ENCODE measurements at places on chromosomes 7 and 10.

- DNase-seq, result no peak
These were observed 309.2 kb downstream of the FGFR2 start for GRCh38 chr10:121288864-121289661.

DNA sequence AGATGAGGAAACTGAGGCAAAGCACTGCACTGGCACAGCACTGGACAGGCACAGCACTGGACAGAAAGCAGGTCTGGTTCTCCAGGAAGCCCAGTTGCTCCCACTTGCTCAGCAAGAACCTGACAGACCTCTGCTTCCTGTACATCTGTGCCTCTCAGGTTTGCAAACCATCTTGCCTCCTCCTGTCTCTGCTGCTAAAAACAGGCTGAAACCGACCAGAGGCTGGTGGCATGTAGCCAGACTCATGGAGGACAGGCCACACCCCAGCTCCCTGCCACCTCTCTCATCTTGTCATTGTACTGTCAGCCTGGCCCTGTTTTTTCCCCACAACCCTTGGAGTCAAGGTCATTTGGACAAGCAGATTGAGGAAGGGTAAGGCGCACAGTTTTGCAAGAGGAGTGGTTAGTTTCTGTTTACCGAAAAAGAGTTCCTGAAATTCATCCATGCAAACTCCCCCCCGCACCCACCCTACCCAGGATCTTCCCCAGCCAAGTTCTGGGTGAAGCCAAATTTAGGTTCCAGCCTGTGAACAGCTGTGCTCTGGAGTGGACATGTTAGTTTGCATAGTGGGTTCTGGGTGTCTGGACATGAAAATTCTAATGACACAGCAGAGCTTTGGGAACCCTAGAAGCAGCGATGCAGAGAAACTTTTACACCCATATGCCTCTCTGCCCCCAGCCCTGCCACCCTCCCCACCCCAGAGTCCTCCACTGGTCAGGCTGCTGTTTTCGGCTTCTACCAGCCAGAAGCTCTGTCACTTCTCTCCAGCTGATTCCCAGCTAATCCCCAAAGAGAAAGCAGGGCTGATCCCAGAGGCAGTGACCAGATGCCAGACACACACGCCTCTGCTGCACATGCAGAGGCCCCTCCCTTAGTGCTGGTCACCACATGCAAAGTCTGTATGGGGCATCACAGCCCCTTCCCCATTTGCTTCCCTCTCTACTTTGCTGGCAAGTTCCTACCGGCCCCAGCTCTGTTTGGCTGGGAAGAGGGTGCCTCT, 8.5 kb upstream of the C10orf105 start:
- peak; percentile 54 for DNase-seq

GRCh38 chr10:97279121-97279815, 13.2 kb downstream of the ARHGAP19 start:
- DNase-seq, result no peak

- DNase-seq, result no peak
These were observed 459 bp downstream of the CYCS start for GRCh38 chr7:25124465-25125136.

DNA sequence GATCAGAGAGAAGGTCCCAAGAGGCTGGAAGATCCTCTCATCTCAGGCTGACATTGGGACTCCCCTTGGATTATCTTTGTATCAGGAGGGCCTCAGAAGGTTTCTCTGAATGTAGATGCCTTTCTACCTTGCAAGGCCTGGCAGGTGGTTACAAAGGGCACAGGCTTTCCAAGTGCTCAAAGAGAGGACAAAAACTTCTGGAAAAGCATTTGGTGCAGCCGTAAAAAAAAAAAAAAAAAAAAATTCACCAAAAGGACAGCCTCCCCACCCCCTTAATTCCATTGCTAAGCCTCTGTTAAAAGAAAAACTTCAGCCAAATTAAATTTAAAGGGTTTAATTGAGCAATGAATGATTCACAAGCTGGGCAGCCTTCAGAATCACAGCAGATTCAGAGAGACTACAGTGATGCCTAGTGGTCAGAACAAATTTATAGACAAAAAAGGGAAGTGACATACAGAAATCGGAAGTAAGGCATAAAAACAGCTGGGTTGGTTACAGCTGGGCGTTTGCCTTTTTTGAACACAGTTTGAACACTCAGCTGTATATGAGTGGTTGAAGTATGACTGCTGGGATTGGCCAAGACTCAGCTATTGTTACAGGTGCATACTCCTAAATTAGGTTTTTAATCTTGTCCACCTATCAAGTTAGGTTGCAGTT, 42.5 kb upstream of the LRGUK start:
- no peak for DNase-seq

DNA sequence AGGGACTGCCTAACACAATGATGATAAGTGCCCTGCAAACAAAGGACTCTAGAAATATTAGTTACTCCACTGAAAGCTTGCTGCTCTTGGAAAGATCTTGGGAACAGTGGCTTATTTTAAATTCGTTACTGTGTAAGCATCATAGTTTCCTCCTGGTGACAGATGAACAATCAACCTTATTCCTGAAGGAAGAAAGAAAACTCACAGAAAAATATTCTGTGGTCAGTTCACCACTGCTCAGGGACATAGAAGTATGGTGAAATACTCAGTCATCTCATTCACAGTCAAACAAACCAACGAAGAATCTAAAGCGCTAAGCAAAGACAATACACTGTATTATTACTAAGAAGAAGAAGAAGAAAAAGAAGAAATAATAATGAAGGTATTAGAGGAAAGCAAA, 27.8 kb downstream of the MKX start:
- DNase-seq, result no peak

GRCh38 chr10:48477616-48478015, 127.3 kb downstream of the ARHGAP22 start:
- no peak for DNase-seq

Data from T-helper 1 cell (primary cell).